ENCODE measurements at places on chromosomes 5 and 9.

DNA sequence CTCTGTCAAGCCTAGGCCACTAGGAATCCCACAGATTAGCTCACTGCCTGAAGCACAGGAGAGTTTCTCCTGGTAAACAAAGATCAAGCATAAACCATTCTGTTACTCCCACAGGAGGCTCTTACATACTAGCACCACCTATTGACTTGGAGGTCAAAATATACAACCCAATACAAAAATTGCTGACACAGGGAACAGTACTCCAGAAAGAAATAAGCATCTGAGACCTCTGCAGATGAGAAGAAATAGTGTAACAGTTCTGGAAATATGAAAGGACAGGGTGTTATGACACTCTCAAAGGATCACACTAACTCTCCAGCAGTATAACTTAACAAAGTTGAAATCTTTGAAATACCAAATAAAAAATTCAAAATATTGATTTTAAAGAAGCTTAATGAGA lies 269.6 kb upstream of the ARRDC3 start:
- DNase-seq = no peak

DNA sequence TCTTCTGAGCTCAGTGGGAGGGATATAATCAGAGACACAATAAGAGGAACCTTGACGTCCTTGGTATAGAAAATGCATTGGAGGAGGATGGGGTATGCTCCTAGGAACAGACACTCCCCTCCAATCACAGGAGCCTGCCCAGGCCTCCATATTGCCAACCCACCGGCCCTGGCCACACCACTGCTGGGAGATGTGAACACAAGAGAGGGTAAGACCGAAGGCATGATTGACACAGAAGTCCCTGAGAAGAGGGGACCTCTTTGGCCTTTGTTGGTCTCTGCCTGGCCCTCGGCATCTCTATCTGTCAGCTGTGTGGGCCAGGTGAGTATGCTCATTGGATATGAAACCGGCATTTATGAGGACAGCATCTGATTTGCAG lies 62.0 kb downstream of the CRB2 start:
- DNase-seq = no peak

- DNase-seq = no peak
Measured at GRCh38 chr5:147586832-147587231, 77.0 kb upstream of the DPYSL3 start.

DNA sequence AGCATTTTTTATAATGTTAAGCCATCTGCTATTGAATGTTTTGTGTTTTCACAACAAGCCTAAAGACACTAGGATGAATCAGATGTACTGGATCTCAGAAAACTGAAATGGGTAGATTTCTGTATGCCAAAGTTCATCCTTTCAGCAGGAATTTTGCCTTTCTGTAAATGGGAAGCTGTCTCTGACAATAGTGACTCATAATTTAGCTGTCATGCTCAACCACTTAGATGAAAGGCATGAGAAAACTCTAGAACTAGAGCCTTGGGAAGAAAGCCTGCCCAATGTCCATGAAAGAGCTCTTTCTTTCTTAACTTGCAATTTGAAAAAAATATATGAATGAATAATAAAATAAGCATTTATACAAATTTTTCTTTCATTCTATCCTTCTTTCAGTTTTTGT lies 616.0 kb upstream of the EDIL3 start:
- DNase-seq = no peak

DNA sequence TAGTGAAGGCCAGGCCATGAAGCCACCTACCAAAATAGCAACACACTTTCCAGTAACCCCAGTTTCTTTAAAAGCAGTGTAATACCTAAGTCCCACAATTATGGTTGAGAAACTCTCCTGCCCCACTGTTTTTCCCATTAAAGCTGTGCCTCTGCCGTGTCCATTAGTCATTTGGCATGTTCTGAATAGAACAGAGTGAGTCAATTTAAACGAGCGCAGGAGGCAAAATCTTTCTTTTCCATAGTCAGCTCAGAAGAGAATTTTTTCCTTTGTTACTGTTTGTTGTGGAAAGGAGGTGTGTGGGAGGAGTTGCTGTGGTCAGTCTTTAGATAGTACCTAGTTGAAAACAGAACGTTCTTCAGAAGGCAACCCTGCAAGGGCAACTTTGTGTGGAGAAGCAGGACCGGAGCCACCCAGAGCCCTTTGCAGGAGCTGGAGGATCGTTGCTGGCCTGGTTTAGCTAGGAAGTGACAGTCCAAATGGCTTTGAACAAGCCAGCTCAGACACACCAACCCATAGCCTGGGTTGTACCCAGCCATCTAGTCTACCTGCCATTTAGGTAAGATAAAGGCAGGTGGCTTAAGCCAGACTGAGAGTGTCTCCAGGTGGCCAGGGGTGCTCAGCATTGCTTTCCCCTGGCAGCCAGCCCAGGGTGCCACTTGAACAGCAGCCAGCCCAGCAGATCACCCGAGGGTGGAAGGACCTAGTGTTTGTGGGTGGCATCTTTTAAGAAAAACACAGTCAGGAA lies 30.4 kb downstream of the GADD45G start:
- DNase-seq = no peak

DNA sequence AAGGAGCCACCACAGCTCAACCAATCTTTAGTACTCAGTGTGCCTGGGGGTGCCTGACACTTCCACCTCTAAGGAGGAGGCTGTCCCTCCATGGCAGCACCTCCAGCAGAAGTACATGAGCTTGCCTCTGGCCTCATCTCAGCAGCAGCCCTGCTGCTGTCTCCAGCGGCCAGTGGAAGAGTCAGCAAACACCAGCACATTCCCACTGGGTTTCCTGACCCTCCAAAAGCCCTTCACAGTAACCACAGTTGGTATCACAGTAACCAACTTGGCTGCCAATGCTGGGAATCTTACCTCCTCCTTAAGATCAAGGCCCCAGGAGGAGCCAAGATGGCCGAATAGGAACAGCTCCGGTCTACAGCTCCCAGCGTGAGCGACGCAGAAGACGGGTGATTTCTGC lies 29.4 kb downstream of the FSTL4 start:
- DNase-seq = no peak

GRCh38 chr5:144944936-144945335 lies 774.3 kb downstream of the KCTD16 start:
- no peak for DNase-seq

DNA sequence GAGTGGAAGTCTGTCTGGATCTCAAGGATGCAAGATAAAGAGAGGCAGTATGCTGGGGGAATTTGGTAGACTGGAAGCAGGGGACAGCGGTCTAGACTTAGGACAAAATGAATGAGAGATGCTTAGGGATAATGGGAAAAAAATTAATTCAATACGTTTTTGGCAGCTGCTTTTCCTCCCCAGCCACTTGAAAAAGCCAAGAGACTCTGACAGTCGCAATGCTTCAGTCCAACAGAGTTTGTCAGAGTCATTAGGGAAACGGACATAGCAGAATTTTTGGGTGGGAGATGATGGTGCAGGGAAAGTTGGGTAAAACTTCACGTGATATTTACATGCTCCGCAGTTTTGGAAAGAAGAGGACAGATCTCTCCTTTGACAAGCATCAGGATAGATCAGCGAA lies 129.7 kb downstream of the GOLPH3 start:
- DNase-seq = no peak

- no peak for DNase-seq
Measured at GRCh38 chr9:72276429-72276828, 88.6 kb downstream of the ZFAND5 start.

DNA sequence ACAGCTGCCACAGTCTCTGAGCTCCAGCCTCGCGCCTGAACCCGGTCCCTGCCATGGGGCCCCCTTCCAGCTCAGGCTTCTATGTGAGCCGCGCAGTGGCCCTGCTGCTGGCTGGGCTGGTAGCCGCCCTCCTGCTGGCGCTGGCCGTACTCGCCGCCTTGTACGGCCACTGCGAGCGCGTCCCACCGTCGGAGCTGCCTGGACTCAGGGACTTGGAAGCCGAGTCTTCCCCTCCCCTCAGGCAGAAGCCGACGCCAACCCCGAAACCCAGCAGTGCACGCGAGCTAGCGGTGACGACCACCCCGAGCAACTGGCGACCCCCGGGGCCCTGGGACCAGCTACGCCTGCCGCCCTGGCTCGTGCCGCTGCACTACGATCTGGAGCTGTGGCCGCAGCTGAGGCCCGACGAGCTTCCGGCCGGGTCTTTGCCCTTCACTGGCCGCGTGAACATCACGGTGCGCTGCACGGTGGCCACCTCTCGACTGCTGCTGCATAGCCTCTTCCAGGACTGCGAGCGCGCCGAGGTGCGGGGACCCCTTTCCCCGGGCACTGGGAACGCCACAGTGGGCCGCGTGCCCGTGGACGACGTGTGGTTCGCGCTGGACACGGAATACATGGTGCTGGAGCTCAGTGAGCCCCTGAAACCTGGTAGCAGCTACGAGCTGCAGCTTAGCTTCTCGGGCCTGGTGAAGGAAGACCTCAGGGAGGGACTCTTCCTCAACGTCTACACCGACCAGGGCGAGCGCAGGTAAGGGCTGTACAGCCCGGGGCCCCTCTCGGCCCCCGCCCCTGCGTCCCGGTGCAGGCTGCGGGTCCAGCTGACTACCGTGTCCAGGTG lies 509 bp downstream of the LVRN start:
- DNase-seq = no peak

- no peak for DNase-seq
Measured at GRCh38 chr9:107158321-107158720, 124.8 kb upstream of the RAD23B start.

DNA sequence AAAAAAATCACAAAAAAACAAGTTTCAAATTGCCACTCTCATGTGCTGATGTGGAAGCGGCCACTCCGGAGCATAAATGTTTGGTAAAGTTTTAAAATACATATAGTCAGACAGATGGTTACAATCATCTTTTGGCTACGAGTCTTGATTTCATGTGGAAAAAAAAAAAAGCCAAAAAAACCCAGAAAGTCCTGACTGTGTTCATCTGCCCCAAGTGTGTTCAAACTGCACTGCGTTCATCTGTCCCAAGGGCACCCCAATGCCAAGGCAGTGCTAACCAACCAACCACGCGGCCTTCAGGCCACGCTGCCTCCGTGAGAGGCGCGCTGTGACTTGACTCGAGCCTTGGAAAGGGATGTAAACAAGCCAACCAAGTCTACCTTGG lies 127.1 kb downstream of the MYO10 start:
- no peak for DNase-seq

DNA sequence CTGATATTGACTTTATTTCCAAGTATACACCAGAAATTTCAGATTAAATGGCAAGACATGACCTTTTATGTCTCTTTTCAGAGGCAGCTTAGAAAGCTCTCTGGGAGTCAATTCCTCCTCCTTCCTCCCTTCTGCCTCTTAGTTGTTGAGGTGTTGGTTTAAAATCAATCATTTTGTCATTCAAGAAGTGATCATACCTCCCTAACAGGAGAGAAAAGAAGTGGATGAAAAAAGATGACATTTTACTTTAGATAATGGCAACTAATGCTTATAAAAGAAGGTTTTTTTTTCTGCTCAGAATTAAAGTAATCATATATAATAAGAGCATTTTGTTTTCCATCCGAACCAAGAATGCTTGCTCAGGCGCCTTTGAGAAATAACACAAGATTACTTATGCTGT lies 448.7 kb downstream of the CTNND2 start:
- DNase-seq = no peak

DNA sequence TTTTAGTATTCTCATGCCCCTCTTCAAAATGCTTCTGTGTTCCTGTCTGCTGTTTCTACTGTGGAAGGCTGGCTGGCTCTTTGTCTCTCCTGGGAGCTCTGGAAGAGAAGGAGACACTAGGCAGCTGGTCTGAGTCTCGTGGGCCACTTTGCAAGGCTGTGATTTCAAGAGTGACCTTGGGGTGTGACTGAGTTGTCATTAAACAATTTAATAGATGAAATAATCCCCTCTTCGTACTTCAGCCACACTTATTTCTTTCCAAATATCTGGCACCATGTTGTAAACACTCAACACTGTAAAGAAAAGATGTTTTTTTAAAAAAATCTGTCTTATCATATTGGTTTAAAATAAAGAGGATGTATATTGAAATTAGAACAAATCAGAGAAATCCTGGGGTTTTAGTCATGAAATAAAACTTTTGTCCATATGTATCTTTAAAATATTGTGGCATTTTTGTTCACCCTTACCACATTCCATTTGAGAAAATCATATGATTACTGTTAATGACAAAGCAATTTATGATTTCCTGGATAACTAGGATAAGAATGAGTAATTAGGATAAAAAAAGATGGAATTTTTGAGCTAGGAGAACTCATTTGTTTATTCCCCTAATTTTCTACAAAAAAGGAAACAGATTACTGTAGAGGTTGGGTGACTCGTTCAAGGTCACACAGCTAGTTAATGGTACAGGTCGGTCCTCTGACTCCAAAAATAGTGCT lies 200.8 kb downstream of the MAT2B start:
- no peak for DNase-seq

- DNase-seq = no peak
Measured at GRCh38 chr5:97728920-97729319, 545.9 kb upstream of the RIOK2 start.

- no peak for DNase-seq
Measured at GRCh38 chr9:95545831-95546567, 29.2 kb upstream of the PTCH1 start.

DNA sequence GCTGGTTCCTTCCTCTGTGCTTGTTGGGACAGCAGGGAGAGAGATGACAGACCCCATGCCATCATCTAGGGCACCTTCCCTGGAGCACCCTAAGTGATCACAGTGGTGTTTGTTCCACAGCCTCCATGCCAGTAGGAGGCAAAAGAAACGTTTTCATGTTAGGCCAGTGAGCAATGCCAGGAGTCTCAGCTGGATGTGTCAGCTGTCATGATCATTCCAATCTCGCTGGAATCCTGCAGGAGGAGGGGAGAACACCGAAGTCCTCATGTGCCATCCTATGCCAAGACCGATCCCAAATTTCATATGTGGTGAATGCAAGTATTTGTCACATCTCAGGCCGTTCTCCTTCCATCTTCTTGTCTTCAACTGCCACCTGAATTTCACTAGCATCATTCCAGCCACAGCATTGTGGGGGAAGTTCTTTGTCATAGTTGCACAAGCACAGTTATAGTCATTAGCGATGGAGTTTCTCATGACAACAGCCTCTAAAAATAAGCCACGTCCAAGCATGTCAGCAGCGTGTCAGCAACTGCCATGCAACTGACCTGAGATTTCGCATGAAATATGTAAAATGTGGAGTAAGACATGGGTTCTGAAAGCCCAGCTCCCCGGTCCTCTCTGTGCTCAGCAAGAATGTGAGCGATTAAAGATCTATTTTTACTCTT lies 97.2 kb upstream of the DNAH5 start:
- DNase-seq = no peak

- DNase-seq = no peak
Measured at GRCh38 chr9:137494550-137495351, 35.6 kb upstream of the NSMF start.

GRCh38 chr9:4077499-4078102 lies 222.3 kb downstream of the GLIS3 start:
- DNase-seq = no peak

GRCh38 chr9:137580209-137580953 lies 1.7 kb upstream of the DPH7 start:
- no peak for DNase-seq

GRCh38 chr5:38680094-38680825 lies 123.8 kb upstream of the LIFR start:
- no peak for DNase-seq

- DNase-seq = no peak
Measured at GRCh38 chr5:109335114-109335513, 74.7 kb downstream of the PJA2 start.

All from NCI-H526 treated with DMSO at 0.1 percent for 48 hours (cell line).